Skin of body (tissue), 3 donors: ENCODE measurements at places on chromosomes 13 and 19. TPM values are rescaled to one million over a fixed set of nuclear protein-coding genes. Genes with fewer than 3 reads are reported as not detected.

Gene TCF3
- 40.4 TPM for total RNA-seq

- DNase-seq = no peak
Observed at GRCh38 chr19:56273563-56274117, 1.1 kb downstream of the EDDM13 start.

Gene FBXO17
- 19.9 TPM for total RNA-seq

- no peak for DNase-seq
Observed at GRCh38 chr19:7868671-7869452, 5.3 kb downstream of the PRR36 start.

- no peak for DNase-seq
Observed at GRCh38 chr13:105050686-105051085, 1484.8 kb downstream of the EFNB2 start.

DNA sequence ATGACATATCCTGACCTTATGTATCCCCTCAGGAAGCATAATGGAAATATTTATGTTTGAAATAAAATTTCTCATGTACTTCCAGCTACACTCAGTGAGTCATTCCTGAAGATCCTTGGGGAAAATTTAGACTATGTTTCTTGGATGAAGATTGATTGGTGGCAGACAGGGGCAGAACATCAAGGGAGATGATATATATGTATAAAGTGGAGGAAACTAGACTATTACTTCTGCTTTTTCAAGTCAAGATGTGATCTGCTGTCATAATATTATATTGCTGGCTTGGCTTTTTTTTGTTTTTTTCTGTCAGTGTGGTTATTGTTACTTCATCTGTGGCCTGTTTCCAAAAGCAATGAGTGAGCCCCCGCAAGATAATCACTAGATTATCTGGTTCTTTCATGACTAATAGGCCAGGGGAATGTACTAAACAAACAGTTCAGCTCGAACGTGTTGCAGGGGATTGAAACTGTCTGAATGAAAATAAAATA, 87.2 kb upstream of the TNFSF11 start:
- no peak for DNase-seq

GRCh38 chr13:21894091-21894490, 223.2 kb downstream of the FGF9 start:
- DNase-seq = no peak

- no peak for DNase-seq
Observed at GRCh38 chr19:47377208-47377701, 28.1 kb downstream of the DHX34 start.

DNA sequence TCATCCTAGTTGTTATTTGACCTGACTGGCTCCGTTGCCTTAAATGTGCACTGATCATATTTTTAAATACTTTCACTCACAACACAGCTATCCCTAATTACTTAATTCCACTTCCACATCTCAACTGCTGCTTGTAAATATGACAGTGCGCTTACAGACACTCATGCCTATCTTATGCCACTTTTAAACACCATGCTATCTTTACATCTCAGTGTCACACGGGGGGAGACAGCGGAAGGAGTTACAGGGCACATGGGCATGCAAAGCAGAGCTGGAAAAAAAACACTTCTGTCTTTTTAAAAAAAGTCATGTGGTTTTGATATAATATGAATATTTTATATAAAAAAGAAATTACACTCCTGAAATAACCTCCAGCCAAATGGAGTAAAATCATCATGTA, 44.1 kb downstream of the SMAD9 start:
- DNase-seq = no peak

Gene PSG3
- not detected for total RNA-seq

Gene GPR12
- 0.69 TPM for total RNA-seq

DNA sequence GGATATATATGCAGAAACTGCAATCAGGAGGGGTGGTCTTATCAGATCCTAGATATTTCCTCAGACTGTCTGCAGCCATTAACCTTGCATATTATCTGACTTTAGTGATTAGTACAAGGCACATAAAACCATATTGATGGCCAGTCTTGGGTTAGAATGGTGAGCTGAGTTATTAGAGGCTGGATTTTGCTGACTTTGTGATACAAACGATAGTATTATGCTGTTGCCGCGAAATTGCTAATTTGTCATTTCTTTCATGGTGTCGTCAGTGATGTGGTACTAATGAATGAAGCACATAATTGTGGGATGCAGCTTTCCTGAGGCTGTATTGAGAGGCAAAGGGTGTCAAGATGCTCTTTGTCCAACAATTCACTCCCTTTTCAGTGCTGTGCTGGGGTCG, 172.5 kb downstream of the TEX29 start:
- DNase-seq = no peak

Gene LRRC25
- total RNA-seq = 3.7 TPM

- DNase-seq = no peak
Observed at GRCh38 chr13:82627183-82627582, 1255.1 kb downstream of the SLITRK1 start.
